Activated T-helper 2 cell treated with anti-CD3 and anti-CD28 coated beads, Interferon-gamma antibody, Interleukin-2, Interleukin-4, amounts not matched to agents 10 μg/mL and 5 μg/mL and 100 μg/mL, durations not matched to agents 14 hours and 24 hours and 36 hours (primary cell): ENCODE measurements at places on chromosomes 1 and 21.

DNA sequence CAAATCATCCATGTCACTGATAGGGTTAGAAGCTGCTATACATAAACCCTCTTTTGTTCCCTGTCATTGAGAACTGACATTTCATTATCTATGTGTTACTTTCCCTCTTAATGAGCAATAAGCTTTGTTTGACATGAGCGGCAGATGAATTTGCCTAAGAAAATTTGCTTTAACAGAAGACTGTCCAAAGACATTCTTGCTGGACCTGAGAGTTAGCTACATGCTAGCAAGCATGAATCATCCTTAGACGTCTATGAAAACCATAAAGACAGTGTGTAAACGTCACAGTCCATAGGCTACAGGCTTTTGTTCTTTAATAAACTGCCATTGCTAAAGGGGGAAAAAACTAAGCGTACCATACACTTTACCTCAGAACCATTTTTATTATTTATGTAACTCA, 73.1 kb downstream of the TNFSF4 start:
- no peak for DNase-seq

DNA sequence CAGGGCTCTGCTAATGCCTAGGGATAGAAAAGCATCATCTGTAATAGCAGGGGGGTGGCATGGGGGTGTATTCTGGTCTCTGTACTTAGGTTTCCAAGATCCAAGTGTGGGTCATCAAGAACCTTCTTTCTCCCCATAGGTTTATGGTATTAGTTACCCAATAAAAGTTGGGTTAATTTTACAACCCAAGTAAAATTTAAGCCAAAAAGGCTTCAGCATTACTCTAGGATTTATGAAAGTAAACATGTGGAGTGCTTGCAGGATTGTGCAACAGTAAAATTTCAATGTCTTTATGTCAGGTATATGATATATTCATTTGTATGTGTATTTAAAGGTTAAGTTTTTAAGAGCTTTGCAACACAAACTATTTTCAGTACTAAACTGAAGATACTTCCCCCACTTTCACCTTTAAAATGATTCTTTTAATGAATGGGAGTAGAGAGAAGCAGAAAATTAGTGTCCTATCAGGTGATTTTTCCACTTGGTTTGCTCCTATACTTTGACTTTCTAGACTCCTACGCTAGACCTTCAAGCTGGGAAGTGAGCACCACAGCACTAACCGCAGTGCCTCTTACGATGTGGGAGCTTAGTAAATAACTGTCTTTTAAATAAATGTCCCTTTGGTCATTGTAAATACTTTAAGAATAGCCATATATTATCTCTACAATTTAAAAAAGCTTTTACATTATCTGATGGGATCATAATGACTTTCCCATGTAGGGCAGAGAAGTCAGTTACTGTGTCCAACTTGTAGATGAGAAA, 67.8 kb upstream of the UBE2U start:
- DNase-seq = no peak

GRCh38 chr21:45870851-45871615, 110.5 kb upstream of the COL6A1 start:
- DNase-seq = no peak

GRCh38 chr1:13892198-13892597, 192.2 kb downstream of the PRDM2 start:
- no peak for DNase-seq

- no peak for DNase-seq
Observed at GRCh38 chr1:196649990-196650389, 1.9 kb upstream of the CFH start.

DNA sequence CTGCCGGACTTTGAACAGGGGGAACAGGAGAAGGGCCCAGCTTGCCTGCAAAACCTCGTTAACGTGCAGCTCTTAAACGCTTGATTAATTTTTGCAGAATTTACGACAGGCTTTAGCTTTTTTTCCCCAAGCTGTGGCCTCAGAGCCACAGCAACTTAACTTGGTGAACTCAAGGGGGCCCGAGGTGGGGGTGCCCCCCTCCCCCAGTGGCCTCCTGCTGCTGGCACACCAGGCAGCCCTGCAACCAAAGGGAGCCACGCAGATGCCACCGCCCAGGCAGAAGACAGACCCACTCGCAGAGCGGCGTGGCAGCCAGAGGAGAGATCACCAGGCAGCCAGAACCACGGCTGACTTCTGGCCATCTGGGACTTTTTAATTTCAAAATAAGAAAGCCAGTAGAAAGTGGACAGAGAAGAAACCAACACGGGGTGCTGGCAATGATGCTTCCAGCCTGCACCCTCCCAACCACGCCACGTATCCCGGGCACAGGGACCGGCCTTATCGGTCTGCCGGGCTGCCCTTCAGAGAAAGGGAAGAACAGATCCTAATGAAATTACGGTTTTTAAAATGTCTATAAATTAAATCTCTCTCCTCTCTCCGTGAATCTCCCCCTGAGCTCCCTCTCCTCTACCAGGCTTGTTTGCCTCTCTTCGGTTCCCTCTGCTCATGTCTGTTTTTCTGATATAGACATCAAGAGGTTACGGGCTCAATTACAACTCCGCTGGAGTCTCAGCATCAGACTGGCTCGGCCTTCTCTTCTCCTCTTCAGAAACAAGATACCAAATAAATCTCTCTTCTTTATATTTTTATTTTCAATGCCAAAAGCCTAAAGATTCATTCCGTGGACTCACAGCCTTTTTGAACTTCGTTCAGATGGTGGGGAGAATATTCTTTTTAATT, 6.4 kb downstream of the CASZ1 start:
- DNase-seq = no peak

- DNase-seq = no peak
Observed at GRCh38 chr1:12173041-12173509, 6.3 kb downstream of the TNFRSF1B start.

GRCh38 chr1:113905435-113905861, 322 bp downstream of the DCLRE1B start:
- DNase-seq = no peak
